ENCODE measurements at places on chromosomes 16 and 17.

- DNase-seq = no peak
Observed at GRCh38 chr16:1283996-1284616, 25.3 kb upstream of the UBE2I start.

DNA sequence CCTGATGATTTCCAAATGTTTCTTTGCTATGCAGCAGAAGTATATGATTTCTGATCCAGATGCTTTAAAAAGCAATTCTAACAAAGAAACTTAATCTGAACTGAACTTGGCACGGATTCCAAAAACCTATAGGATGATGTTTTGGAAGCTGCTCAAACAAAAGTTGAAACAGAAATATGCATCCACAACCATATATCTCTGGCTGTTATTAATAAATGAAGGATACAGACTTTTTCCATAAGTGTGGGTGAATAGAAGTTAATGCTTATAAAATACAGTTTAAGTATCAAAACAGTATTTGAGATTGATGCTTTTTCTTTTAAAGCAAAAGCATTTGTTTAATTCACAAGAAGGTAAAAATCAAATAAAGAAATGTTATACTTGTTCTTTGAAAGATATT is 27.9 kb upstream of the NACA2 start:
- DNase-seq = no peak

DNA sequence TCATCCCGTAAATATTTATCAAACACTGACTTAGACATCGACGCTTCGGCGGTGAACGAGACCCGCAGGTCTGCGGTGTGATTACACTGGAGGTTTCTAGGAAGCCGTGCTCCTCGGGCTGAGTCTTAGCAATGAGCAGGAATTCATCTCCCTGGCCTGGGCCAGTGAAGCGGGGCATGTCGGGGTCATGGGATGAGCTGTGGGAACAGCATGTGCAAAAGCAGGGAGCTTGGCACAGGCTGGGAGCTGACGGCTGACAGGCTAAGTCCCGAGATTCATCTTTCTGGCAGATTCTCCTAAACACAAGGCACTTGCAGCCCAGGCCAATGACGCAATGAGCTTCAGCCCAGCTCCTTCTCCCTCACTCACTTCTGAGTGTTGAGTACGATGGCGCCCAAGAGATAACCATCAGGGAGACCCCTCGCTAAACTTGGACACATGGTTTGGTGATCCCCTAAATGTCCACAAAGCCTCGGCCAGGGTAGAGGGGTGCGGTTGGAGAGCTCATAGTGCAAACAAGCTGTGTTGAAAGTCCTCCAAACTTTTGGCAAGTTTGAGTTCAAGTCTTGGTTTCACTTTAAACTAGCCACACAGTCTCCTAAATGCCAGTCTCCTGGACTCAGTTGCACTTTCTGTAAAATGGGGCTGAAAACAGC is 12.8 kb downstream of the CRISPLD2 start:
- no peak for DNase-seq

GRCh38 chr17:16415031-16415924 is at the start of gene TRPV2:
TSS of gene TRPV2 (plus strand) at chr17:16415571. CDS start at chr17:16417669, 2,098 bp downstream.
- peak; percentile 41 for DNase-seq

- no peak for DNase-seq
Observed at GRCh38 chr16:89536371-89536770, 24.1 kb upstream of the RPL13 start.

- no peak for DNase-seq
Observed at GRCh38 chr16:46901709-46902108, 17.5 kb downstream of the GPT2 start.

DNA sequence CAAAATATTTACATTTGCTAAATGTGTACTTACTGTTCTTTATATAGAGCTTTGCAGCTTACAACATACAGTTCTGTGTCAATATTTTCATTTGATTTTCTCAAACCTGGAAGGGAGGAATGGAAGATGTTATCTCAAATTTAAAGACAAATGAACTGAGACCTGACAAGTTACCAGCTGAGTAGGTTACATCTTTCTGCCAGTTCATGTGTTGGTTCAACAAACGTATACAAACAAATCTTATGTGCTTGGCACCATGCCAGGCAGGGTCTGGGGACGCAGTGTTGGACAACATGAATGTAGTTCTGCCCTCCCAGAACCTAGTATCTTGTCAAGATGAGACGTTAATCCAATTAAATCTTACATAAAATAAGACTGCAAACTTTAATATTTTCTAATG is 507.5 kb upstream of the HSBP1 start:
- DNase-seq = no peak

- DNase-seq = no peak
Observed at GRCh38 chr16:67419931-67420330, 3.7 kb upstream of the ZDHHC1 start.

GRCh38 chr16:77732241-77732946 is 10.1 kb downstream of the NUDT7 start:
- DNase-seq = no peak

DNA sequence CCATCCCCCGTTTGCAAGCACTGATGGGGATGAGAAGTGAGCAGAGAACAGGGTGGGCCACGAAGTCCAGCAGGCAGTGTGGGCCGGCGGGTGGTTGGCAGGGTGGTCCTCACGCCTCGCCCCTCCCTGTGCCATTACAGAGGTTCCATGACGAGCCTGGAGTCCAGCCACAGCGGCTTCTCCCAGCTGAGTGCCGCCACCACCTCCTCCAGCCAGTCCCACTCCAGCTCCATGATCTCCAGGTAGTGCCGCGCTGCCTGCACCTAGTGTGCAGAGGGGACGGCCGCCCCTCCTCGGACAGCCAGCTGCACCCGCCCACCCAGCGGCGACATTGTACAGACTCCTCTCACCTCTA is 73.0 kb downstream of the SEC14L1 start:
- DNase-seq = no peak

DNA sequence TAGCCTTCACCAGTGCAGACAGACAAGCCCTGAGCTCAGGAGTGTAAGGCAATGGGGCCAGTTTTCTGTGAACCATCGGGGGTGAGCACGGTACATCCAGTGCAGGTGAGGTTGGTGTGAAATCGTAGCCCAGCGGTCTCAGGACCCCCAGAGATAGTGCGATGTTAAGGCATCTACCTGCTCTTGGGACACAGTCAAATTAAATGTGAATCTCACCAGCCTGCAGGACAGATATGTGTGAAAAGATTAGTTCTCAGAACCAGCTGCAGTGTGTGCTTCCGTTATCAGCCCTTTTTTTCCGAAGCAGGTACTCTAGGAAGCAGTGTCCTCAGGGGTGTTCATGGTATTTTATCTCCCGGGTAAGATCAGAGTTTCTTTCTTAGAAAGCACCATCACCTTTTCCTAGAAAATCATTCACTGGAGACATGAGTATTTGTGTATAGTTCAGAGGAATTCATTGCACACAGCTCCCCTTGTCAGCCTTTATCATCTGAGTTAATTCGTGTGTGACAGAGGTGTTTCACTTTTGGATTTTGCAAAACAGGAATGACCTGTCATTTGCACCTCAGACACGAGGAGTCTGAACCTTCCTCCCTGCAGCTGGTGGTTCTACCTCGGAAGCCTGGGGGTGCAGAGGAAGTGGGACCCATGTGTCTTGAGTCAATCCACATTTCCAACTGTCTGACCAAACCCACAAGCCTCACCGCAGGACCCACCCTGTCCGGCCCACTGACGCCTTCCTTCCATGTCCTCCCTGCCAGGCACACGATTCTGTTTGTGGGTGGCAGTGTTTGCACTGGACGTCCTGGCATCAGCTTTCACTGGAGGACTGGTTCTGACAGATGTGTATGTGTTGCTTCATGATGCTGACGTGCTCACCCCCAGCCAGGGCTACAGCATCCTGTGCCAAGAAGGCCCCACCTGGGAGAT is 107.8 kb downstream of the CLEC16A start:
- peak; percentile 10 for DNase-seq

- no peak for DNase-seq
Observed at GRCh38 chr17:52297230-52298010, 138.9 kb upstream of the CA10 start.

DNA sequence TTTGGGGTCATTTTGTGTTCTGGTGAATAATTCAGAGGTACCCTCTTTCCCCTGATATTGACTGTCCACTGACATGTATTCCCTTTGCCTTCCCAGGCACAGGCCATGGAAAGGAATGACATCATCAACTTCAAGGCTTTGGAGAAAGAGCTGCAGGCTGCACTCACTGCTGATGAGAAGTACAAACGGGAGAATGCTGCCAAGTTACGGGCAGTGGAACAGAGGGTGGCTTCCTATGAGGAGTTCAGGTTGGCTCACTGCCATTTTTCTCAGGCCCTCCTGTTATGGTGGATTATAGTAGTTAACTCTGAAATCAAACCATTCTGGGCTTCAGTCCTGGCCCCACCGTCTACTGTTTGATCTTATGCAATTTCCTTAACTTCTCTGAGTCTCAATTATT is 1.6 kb upstream of the EFTUD2 start:
- DNase-seq = no peak

- peak; percentile 66 for DNase-seq
Observed at GRCh38 chr16:1559446-1559975, 26.0 kb downstream of the TMEM204 start.

DNA sequence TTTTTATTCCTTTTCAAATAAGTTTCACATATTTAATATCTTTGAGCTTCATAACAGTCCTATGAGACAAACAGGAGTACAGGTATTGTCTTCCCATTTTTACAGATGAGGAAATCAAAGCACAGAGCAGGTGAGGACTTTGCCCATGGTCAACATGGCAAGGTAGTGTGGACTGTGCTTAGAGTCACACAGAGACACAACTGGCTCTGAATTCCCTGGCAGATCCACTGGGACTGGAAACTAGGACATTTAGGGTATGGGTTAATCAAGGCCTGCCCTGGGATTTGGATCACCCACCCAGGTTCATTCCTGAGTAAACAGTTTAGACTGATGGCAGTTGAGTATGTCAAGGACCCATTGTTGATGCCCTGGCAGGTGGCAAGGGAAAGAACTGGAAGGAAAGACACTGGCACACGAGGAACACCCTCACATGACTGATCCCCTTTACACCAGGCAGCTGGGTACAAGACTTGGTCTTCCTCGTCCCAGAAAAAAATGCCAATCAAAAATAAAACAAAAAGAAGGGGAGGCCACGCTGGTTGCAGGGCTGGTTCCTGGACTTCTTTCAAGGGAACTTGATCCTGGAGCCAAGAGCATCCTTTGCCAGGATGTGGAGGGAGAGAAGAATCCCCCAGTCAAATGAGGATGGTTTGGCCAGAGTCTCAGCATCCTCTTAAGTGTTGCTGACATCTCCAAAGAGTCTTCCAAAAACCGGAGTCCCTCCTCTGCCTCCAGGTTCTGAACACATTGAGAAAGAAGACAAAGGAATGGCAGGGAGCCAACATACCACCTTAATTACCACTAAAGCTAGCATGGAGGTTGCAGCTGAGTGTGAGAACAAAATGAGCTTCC is 34.9 kb downstream of the CHD9 start:
- DNase-seq = no peak

GRCh38 chr17:8354236-8354635 is 14.6 kb downstream of the ODF4 start:
- DNase-seq = no peak

GRCh38 chr16:19184823-19185509 is 16.9 kb downstream of the SYT17 start:
- no peak for DNase-seq

- DNase-seq = no peak
Observed at GRCh38 chr16:12898551-12898950, 2.8 kb upstream of the SHISA9 start.

GRCh38 chr16:29678691-29679267 is at the start of gene QPRT:
TSS of gene QPRT (plus strand) at chr16:29679180. CDS start at chr16:29679198, 18 bp downstream.
- no peak for DNase-seq

GRCh38 chr16:80599466-80599865 is 58.7 kb downstream of the DYNLRB2 start:
- DNase-seq = no peak

DNA sequence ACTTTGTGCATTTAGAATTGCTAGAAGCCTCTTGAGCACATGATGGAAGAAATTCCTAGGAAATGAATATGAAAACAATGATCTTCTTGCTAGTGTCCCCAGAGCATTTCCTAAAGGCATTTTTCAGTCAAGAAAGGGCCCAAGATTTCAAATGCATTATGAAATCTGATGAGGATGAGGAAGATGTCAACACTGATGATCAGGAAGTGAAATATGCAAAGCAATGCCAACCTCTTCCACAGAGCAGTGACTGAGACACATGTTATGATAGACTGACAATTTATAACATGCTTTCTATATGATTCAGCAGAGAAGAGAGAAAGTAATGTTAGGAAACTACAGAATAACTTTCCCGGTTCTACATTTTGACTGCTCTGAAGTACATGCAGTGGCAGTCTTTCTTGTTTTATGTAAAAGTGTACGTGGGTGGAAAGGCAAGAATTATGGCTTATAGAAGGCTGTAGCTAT is 859.1 kb upstream of the GOT2 start:
- DNase-seq = no peak

DNA sequence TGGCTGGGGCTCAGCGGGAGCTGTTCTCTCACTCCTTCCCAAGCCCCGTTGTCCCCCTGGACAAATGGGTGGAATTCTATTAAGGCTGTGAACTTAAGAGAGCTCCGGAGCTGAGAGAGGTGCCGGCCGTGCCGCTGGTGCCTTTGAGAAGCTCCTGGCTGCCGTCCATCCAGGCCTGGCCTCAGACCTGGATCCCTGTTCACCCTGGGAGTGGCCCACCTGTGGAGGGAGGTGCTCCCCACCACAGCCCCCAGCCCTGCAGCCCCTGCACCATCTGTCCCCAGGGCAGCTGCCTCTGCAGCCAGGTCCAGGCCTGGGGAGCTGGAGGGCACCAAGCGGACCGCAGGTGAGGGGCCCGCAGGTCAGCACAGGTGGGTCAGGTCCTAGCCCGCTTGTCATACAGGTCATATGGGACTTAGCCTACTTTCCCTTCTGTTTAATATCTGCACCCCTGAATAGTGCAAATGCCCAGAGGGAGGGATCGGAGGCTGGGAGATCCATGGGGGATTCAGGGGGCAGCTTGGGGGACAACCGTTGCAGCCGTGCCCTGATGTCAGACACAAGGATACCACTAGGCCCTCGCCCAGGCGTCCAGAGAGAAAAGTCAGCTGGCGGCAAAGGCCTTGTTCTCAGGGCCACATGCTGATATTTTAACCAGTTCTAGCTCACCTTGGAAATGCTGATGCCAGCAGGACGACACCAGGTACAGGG is 15.2 kb upstream of the METRNL start:
- DNase-seq = no peak

- peak; percentile 43 for DNase-seq
Observed at GRCh38 chr17:68011199-68011665, 15.0 kb upstream of the C17orf58 start.

DNA sequence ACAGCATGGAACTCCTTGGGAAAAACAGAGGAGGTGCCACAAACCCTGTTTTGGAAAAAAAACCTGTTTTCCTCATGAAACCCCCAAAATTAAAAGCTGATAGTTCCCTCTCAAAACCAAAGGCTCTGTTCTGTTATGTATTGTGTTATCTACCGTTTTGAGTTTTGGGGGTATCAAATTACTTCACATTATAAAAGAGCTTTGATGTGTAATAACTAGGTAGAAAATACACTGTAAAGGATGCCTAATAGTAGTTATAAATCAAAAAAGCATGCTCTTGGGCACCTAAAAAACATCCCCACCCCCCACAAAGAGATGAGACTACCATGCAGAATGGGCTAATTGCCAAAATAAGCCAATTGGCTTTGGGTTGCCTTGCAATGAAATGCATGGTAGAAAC is 30.8 kb downstream of the C16orf54 start:
- no peak for DNase-seq
